WERI-Rb-1 (cell line): ENCODE measurements at places on chromosomes 2 and 18.

DNA sequence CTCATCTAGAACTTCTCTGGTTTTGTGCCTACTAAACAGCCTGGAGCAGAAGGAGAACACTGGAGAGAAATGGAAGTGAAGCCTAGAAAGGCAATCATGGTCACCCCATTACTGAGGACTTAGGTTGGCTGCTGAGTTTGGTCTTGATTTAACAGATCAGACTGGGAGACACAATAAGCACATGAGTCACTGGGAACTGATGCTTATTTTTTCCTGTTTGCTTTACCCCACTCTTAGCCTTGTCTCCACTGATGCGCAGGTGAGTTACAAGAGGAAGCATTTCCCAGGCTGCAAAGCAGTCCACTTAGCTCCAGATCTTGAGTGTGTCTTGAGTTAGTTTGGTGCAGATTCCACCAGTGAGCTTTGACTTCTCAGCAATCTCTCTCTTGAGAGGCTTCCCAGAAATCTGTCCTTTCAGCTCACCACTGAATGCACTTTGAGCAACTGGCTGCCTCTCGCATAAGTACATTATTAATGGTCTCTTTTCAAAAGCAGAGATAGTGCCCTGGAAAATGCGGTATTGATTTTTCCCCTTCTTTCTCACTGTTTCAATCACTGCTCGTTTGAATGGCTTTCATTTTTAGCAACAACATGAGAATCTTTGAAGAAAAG is 390.2 kb upstream of the SETBP1 start:
- no peak for DNase-seq

- DNase-seq = no peak
These were observed 34.1 kb upstream of the GCC2 start for GRCh38 chr2:108414945-108415344.

DNA sequence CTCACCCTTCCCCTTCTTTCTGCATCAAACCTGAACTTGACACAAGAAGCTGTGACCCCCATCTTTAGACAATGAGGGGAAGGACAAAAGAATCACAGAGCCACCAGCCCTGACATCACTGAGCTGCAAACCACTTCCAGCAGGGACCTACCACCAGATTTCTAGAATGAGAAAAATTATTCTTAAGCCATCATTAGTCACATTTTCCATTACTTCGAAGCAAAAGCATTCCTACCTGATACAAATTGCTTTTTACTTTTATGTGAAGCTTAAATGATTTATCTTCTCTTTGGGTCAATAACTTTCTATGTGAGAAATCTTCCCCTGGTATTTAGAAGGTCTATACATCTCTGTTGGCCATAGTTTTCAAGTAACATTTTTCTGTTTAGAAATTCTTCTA is 134.8 kb downstream of the TCF4 start:
- no peak for DNase-seq

DNA sequence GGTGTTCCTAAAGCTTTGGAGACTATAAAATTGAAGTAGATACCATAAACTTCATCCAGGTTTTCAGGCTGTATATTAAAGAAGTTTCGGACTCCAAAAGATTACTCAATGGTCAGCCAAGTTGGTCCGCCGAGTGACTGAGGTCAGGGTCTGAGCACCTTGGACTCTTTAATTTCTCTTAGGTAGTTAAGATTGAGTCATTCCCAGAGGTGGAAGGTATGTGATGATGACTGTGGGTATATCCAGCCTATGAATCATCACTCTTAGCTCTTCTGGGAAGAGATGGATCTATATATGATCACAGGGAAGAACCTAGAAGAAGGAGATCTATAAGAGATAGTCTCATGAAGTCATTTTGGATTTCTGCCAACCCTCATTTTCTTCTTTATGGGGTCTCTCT is 3.3 kb downstream of the ITGA6 start:
- DNase-seq = no peak

- no peak for DNase-seq
These were observed 41.4 kb downstream of the IL1R2 start for GRCh38 chr2:102033031-102033749.

GRCh38 chr2:120770641-120771040 is 35.0 kb downstream of the GLI2 start:
- DNase-seq = no peak

- no peak for DNase-seq
These were observed 48.8 kb downstream of the EIF5B start for GRCh38 chr2:99386011-99386410.

GRCh38 chr2:159882130-159882745 is 84.2 kb upstream of the CD302 start:
- peak; percentile 72 for DNase-seq

- no peak for DNase-seq
These were observed 13.5 kb upstream of the SIX3 start for GRCh38 chr2:44927985-44928482.

- DNase-seq = no peak
These were observed 159.3 kb upstream of the RND3 start for GRCh38 chr2:150646746-150647145.

- no peak for DNase-seq
These were observed 601.2 kb upstream of the SALL3 start for GRCh38 chr18:78378403-78378802.

DNA sequence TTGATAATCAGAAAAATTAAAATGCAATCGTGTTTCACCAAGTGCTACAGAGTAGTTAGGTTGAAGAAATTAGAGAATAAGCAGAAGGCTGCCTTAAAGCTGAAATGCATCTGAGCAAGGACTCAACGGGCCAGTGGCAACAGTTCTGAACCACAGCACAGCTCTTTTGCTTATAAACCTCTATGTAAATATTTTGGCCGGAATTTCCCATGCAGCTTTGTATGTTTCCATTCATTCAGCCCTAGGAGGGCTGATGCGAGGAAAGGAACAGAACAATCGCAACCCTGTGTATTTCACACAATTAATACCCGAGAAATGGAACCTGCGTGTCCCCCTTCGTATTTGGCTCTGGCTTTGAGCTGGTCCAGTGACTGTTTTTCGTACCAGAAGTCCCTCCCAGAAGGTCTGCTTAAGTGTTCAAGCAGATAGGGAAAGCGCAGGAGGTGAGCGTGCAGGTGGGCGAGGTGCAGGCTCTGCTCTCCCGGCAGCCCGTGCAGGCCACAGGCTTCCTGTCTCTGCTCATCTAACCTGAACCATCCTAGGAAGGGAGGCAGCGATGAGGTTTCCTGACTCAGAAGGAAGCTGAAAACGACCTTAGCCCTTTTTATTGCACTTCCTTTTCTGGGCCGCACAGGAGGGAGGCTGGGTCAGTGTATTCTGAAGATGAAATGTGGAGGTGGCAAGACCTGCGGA is 67.3 kb downstream of the ASB1 start:
- no peak for DNase-seq

GRCh38 chr2:3192281-3192818 is 185.3 kb downstream of the EIPR1 start:
- no peak for DNase-seq
